ENCODE measurements at places on chromosomes 11 and 22. TPM values are rescaled to one million over a fixed set of nuclear protein-coding genes. Genes with fewer than 3 reads are reported as not detected.

GRCh38 chr11:44627911-44628729 is 62.7 kb downstream of the CD82 start:
- peak; percentile 97 for DNase-seq

DNA sequence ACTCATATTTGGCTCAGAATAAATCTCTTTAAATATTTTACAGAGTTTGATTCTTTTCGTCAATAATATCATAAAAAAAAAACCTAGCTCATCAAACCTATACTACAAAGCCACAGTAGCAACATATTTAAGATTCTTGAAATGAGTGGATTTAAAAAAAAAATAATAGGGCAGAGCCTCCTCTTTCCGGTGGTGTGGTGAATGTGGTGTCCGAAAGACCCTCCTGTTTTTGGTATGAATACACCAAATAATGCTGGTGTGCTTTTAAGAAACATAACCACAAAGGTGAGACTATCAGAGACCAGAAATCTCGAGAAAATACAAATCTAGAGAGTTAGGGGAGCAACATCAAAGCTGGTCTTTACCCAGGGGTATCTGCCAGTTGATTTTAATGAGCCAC is 342.6 kb downstream of the TBC1D22A start:
- no peak for DNase-seq

GRCh38 chr11:131254254-131254653 is 116.2 kb upstream of the NTM start:
- DNase-seq, result no peak

DNA sequence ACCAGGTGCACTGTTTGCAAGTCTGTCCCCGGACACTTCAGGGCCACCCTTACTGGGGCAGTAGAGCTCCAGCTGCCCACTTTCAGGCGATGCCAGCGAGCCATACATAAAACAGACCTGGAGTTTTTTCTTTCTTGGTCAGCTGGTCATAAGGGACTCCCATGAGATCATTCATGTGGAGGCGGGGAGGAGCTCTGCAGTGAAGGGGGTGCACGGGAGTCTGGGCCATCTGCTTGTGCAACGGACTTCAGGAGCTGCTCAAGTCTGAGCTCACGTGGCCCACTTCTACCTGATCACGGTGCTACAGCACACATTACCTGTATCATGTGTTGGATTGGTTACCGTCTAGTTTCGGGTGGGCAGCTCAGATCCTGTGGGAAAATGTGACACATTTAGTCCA is 9.2 kb upstream of the MRGPRF start:
- no peak for DNase-seq

MYBPC3 gene
- not detected for total RNA-seq

- DNase-seq, result no peak
Observed at GRCh38 chr11:2701898-2702434, 2.2 kb upstream of the KCNQ1OT1 start.
